ENCODE measurements at places on chromosomes 6 and 20.

DNA sequence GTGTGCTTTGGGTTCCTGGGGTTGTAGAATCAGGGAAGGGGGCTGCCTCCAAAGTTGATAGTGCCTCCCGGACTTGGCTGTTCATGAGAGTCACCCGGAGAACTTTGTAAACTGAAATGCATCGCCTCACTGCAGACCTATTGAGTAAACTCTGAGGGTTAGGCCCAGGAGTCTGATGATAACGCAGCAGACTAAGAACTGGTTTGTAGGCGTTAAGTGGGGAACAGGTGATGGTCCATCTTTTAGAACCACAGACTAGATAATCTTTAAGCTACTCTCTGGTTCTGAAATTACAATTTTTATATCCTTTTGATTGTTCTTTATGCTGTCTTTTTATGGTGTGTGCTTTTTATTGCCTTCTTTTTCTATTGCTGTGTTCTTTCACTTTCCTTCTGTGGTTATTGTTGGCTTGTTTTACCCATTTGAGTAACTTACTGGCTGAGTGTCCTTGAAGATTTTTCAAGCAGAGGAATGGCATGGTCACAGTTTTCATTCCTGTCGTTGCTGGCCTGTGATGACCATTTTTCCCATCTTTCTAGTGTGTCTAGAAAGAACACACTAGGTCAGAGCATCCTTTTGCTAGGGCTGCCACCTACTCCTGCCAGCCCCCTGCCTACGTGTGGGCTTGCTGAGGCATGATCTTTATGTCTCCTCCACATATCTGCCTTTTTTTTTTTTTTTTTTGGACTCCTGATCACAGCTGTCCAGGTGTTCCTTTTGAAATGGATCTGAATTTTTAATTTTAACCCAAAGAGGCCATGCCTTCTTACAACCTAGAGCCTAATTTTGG is 30.9 kb downstream of the LRRC1 start:
- no peak for DNase-seq

DNA sequence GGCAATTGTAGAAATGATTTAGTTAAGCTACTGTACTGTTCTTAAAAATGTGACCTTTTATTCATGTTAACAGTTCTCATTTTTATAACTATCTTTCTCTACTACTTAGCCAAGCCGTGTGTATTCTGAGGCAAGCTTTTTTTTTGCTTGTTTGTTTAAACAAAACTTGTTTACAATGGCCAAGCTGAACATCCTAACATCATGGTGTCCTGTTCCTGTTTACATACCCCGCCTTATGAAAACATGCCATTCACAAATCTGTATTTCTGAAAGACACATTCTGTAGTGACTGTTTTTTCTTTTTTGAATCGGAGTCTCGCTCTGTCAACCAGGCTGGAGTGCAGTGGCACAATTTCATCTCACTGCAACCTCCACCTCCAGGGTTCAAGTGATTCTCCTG is 140.9 kb downstream of the NCOA3 start:
- DNase-seq: no peak

- DNase-seq: no peak
Measured at GRCh38 chr20:22675341-22675740, 91.0 kb upstream of the FOXA2 start.

GRCh38 chr6:39388606-39389483 is 66.3 kb upstream of the KCNK16 start:
- no peak for DNase-seq

DNA sequence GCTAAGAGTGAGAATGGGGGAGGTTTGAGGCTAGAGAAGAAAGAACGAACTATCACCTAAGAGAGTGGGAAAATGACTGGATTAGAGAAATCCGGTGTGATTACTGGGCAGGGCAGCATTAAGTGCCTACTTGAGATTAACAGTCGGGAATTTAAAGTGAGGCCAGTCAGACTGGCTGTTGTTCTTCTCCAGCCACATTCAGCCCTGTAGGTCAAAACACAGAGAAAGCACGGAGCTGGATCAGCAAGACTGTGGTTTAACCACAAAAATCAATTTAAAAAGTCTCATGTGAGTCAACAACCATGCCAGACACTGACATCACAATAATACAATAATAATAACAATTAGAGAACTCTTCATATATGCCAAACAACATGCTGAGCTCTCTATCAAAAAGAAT is 301.9 kb upstream of the SGK1 start:
- DNase-seq: no peak

DNA sequence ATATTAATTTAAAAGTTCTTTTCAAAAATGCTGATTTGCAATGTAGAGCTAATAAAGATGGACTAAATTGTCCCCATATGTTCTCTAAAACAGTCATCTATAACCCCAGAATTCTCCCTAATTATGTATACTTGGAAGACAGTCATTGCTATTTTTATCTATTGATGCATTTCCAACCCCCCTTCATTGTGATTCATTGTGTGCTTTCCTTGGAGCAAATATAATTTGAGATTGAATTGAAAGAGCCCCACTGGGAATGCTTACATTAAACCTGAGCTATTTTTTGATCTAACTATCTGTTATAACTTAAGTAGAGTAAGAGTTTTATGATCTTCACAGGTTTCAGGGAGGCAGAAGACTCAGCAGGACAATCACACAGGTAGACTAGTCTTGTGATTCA is 73.7 kb upstream of the PTCHD4 start:
- DNase-seq: no peak

DNA sequence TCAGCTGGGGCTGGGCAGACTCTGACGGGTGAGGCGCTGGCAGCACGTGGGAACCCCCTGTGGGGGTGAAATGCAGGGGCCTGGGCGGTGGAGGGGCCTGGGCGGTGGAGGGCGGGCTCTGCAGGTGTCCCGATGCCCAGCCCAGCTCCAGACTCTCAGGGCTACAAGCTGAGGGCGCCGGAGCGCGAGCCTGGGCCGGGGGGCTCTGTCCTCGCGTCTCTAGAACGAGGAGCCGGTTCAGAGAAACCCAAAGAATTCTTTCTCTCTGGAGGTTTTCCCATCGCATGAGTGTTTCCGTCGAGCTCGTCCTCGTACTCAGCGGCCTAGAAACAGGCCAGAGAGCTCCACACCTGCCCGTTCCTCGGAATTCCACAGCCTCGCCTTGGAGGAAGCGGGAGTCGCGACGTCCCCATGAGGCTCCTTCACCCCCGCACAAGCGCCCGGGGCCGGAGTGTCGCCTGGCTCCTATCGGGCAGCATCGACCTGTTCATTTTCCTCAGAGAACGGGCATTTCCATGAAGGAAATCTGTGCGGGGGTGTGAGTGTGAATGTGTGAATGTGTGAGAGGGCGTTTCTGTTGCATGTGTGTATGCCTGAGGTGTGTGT is 76.9 kb downstream of the SMOC2 start:
- no peak for DNase-seq

GRCh38 chr6:20367743-20368485 is 33.8 kb upstream of the E2F3 start:
- DNase-seq: peak; percentile 49

- no peak for DNase-seq
Measured at GRCh38 chr6:111987295-111987694, 66.6 kb upstream of the CCN6 start.

GRCh38 chr20:32655903-32656512 is 17.7 kb downstream of the C20orf203 start:
- no peak for DNase-seq

GRCh38 chr6:620950-621349 is 36.0 kb downstream of the HUS1B start:
- no peak for DNase-seq

DNA sequence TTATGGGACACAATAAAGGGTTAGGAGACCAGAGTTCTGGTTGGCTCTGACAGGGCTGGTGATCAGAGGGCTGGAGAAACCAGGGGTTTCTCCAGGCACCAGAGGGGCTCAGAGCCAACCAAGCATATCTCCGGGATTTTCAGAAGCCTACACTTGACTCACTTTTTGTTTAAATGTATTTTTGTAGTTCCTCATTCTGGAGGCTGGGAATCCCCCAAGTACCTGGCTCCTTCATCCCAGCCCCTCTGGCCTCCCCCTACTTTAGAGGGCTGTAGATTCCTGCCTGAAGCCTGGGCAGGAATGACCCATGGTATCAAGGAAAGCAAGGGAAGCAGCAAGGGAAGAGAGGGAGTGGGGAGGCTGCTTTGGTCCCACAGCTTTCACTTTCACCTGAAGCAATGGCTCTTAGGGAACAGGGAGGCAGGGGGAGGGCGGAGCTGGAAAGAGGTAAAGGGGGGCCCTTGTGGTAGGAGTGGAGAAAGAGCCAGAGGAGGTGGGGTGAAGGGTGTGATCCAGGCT is 973 bp downstream of the CD40 start:
- DNase-seq: no peak

DNA sequence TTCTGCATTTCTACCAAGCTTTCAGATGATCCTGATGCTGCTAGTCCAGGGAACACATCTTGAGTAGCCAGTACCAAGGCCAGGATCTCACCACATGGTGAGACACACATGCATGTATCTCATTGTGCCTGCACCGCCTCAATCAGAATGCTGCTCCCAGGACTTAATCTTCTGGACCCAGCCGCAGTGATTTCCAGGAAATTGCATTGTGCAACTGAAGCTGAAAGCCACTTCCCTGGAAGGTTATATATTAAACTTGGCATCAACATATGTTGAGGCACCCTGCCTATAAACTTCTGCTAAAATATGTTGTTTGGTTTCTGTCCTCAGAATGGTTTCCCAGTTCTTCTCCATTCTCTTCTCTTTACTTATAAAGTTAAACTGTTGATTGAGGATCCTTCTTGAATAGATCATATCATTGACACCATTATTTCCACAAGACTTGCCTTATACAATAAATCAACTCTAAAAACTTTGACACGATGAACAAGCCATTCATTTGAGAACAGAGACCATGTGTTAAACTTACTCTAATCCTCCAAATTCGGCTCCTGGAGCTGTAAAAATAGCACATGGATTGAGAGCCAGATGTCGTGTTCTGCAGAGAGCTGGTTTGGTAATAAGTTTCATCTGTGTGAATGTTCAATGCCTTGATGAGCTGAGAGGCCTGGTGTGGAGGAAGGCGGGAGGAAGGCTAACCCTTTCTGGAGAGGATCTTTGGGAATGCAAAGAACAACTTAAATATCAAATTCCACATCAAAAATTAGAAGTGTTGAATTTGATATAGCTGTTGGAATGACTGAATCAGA is 65.0 kb upstream of the PCSK2 start:
- DNase-seq: no peak

- DNase-seq: no peak
Measured at GRCh38 chr6:125337706-125338105, 35.9 kb upstream of the HDDC2 start.

- DNase-seq: no peak
Measured at GRCh38 chr6:65289491-65289890, 417.5 kb downstream of the EYS start.

GRCh38 chr20:63166193-63167020 is 49.5 kb downstream of the YTHDF1 start:
- DNase-seq: no peak

DNA sequence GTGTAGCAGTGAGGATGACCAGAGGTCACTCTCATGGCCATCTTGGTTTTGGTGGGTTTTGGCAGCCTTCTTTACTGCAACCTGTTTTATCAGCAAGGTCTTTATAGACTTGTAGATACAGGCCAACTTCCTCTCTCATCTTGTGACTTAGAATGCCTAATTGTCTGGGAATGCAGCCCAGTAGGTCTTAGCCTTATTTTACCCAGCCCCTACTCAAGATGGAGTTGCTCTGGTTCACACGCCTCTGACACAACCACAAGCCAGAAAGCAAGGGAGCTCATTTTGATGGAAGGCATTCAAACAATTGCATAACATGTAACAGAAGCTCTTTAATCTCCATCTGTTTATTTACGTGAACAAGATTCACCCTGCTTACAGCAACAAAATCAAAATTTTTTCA is 492.0 kb upstream of the SULF2 start:
- no peak for DNase-seq

DNA sequence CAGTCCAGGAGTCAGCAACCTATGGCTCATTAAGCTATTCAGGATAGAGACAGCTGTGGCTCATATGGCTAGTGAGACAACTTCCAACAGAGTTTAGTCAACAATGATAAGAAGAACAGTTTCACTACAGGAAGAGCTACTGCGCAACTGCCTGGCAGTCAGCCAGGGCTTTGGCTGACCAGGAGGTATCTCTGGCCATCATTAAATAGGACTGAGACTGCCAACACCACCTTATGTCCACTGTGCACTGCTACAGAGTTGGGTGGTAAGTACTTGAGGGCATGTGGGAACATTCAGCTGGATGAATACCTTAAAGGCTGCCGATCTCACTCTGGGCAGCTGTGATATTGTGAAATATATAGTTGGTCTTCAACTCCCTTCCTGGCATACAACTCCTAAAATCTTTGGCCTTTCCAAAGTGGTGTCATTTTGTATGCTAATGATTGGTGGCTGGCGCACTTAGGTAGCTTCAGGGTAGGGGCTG is 52.2 kb upstream of the FAM83C start:
- DNase-seq: no peak

DNA sequence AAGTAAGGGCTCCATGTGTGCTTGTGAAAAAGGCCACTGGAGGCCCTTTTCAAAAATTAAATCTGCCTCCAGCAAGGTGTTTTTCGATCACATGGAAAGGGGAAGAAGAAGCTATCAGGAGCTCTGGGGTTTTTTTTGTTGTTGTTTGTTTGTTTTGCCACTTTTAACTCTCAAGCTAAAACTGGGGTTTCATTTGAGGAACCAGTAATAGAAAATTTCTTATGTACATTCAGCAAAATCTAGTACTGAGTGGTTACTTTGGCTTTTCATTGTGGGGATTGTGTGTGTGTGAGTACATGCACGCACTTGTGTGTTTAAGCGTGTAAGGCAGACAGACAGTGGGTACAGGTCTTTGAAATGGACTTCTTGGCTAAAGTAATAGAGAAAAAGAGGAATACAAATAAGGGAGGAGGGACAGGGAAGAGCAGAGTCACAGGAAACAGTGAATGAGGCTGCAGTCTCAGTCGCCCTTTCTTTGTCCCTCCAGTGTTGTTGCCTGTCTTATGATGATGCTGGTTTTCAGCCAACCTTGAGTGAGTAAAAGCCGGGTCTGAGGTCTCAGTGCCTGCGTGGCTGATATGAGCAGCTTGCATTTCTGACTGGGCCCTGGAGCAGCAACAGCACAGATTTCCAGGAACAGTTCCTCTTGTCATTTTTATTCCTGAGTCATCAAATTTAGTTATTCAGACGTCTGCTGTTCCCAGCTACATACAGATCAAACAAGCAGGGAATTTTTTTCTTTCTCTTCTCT is 26.2 kb downstream of the SLC16A10 start:
- DNase-seq: peak; percentile 74

DNA sequence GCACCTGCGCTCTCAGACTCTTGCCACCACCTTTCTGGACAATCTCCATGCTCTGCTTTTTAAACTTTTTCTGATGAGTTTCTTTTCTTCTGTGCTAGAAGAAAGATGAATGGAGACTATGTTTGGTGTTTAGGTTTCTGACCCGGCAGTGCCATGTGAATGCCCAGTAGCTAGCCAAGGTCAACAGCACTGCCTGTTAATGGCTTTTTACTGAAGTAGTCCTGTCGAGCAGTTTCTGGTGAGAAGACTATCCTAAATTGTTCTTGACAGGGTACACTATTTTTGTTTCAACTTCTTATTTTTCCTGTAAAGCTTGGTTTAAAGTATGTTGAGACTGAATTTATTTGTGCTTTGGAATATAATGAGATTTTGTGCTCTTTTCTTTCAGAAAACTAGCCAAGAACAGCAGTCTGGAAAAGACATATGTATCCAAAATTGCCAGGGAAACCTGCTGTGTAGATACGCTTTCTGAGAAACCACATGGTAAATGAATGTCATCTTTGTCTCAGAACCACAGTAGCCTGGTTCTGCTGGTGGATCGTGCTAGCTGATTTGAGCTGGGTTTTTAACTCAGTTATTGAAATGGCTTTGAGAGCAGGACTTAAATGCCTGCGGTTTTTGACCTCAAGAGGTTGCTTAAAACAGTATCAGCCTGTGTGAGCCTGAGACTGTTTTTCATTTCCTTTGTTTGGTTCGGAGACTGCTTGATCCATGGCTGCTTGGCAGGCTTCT is 48.1 kb downstream of the KCNS1 start:
- DNase-seq: peak; percentile 56

Data from activated CD8-positive, alpha-beta T cell treated with anti-CD3 and anti-CD28 coated beads for 36 hours (primary cell).